ENCODE measurements at places on chromosomes 16 and 17.
A peak's percentile ranks its signal among the peaks of the same experiment; 100 is the strongest.

GRCh38 chr16:86517652-86518258, 7.4 kb downstream of the FOXF1 start:
- peak; percentile 3 for DNase-seq

GRCh38 chr17:67436233-67436632, 59.2 kb downstream of the PITPNC1 start:
- DNase-seq: no peak

DNA sequence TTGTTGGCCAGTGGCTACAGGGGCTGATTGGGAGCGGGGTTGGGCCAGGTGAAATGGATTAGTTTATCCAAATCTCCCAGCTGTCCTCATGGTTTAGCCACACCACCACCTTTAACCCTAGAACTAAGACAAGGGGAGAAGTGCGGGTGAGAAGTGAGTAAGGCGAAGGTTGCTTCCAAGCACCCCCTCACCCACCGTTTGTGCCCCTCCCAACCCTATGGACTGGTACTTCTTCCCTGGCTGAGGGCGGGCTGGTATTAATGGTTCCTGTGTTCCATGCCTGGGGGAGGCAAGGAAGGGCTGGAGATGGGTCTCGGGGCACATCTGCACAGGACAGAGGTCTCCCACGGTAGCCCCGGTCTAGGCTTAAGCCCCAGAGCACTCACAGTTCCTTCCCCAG, 25.1 kb downstream of the NT5M start:
- no peak for DNase-seq

DNA sequence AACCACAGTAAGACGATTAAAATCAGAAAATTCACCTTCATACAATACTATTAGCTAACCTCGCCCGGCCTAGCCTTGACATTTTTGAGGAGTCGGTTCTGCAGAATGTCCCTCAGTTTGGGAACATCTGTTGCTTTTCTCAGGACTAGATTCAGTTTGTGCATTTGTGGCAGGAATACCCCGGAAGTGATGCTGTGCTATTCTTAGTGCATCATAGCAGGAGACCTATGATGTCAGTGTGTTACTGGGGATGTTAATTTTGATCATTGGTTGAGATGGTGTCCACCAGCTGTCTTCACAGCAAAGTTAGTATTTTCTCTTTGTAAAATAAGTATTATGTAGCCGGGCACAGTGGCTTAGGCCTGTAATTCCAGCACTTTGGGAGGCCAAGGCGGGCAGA, 21.5 kb upstream of the HELZ start:
- DNase-seq: no peak

GRCh38 chr16:88437367-88437964, 15.6 kb upstream of the ZFPM1 start:
- peak; percentile 64 for DNase-seq

DNA sequence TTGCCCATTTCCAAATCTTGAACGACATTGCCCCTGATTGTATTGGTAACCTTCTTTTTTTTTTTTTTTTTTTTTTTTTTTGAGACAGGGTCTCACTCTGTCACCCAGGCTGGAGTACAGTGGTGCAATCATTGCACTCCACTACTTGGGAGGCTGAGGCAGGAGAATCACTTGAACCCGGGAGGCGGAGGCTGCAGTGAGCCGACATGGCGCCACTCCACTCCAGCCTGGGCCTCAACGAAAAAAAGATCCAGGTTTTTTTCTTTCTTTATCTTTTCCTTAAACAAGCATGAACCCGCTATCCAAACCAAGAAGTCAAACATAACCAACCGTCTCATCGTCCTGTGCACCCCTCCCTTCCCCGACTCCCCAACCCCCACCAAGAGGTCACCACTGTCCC, 47.6 kb upstream of the RPH3AL start:
- no peak for DNase-seq

GRCh38 chr16:81633147-81633619, 145.9 kb upstream of the PLCG2 start:
- no peak for DNase-seq

- peak; percentile 99 for DNase-seq
Observed at GRCh38 chr16:70289229-70290094, at the start of gene AARS1. Gene AARS1, minus strand, starts transcription at chr16:70289506. Its CDS starts 6,743 bp downstream, at chr16:70282763.

All from CD4-positive, alpha-beta T cell treated with Interleukin-17A for 1 hour (primary cell).